ENCODE measurements at places on chromosomes 5 and 9. TPM values are rescaled to one million over a fixed set of nuclear protein-coding genes. Genes with fewer than 3 reads are reported as not detected.

Gene SH2D3C
- total RNA-seq: 77.8 TPM

Gene PCDH12
- total RNA-seq: 60.9 TPM

- DNase-seq: no peak
Observed at GRCh38 chr9:468766-469426, 254.2 kb downstream of the DOCK8 start.

GRCh38 chr5:148620696-148621095 is 33.6 kb downstream of the HTR4 start:
- DNase-seq: no peak

Gene SH3TC2
- 60.6 TPM for total RNA-seq

Gene MARCHF6
- total RNA-seq: 63.8 TPM

DNA sequence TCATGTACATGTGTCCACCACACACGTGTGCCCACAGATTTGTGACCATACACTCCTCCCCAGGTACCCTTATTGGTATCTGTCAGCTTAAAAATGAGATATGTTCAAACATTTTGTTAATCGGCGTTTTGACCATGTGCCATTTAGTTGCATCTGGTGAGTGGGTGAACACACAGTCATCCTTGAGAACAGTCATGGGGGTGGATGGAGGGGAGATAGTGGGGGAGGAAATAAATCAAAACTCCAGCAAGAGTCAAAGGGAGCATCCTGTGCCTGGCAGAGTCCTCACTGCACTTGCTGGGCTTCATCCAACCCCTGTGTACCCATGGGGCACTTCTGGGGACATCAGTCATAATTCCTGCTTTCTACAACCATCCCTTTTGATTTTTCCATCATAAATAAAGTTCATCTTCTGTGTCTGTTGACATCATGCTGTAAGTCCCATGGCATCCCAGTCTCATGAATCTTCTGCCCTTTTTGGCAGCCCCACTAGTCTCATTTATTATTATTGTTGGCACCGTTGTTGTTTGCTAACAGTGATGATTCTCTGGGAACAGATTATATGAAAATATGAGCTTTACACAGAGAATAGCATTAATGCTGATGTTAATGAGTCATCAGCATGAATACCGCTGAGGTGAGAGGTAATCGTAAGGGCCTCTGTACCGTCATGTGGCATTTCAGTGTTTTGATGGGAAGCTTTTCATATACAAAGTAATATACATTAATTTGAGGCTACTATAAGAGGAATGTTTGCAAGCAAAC is 24.4 kb upstream of the CLK4 start:
- peak; percentile 16 for DNase-seq

- DNase-seq: peak; percentile 85
Observed at GRCh38 chr9:85610074-85610860, 131.5 kb downstream of the AGTPBP1 start.

GRCh38 chr9:90365666-90366065 is 277.0 kb downstream of the DIRAS2 start:
- no peak for DNase-seq

- no peak for DNase-seq
Observed at GRCh38 chr5:68515514-68515913, 300.0 kb downstream of the PIK3R1 start.

Gene MUSK
- total RNA-seq: not detected

- peak; percentile 76 for DNase-seq
Observed at GRCh38 chr9:77876091-77876490, 155.5 kb downstream of the GNAQ start.

Gene PTGER4
- 23.5 TPM for total RNA-seq

DNA sequence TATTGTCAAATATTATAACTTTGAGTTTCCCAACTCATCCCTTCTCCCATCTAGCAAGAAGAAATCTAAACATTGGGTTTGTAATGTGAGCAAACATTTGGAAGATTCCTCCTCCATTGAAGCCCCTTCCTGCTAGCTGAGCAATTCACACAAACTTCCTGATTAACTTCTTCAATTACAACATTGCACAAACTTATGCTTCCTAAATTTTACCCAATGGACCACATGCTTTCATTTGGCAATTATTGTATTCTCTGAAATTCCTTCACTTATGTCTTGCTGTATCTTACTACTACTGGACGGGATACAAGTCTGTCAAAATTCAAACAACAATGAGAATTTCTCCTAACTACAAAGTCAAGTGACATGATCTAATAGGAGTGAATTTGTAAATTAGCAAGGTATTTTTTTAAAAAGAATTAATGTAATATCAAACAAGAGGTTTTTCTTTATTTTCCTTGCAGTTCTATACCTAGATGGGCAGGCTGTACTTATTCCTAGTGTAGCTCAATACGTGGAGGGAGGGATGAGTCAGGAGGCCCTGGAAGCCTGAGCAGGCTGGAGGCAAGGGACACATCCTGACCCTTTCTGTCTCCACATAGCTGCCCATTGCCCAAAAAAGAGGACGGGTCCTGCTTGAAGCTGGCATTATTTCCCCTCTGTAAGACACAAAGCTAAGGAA is 11.8 kb upstream of the IFNW1 start:
- no peak for DNase-seq

DNA sequence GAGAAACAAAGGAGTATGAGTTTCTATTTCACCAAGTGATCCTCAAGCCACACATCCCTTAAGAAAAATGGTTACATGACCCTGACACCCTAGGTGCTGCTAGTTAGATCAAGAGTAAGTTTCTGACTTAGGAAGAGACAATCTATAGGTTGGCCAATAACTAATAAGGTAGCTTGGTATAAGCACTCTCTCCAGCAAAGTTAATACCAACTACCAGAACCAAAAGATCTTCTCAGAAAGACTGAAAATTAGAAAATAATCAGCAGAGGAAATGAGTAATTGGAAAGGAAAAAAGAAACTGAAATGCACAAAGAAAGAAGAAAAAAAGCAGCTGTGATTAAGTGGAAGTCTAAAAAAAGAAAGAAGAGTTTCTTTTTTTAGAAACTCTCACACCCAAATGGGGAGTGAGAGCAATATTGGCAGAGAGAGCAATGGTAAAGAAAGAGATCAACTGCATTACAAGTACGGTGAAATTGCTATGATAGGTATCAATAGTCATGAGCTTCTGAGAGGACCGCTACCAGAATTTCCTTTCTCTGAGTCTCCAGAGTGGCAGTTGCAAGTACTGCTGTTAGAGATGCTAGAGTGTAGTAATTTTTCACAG is 195.5 kb downstream of the TMEM167A start:
- no peak for DNase-seq

DNA sequence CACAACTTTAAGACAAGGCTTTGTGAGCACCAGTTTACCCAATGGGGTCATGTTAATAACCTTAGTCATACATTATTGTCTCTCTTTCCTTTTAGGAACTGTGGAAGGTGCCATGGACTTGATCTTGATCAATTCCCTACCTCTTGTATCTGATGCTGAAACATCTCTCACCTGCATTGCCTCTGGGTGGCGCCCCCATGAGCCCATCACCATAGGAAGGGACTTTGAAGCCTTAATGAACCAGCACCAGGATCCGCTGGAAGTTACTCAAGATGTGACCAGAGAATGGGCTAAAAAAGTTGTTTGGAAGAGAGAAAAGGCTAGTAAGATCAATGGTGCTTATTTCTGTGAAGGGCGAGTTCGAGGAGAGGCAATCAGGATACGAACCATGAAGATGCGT is 48.7 kb downstream of the TEK start:
- no peak for DNase-seq

Gene ODF2
- total RNA-seq: 44.2 TPM

- no peak for DNase-seq
Observed at GRCh38 chr5:14296533-14297331, 153.6 kb downstream of the TRIO start.

Gene PTGDS
- 0.60 TPM for total RNA-seq

GRCh38 chr5:66828046-66828547 is 231.9 kb downstream of the MAST4 start:
- no peak for DNase-seq

DNA sequence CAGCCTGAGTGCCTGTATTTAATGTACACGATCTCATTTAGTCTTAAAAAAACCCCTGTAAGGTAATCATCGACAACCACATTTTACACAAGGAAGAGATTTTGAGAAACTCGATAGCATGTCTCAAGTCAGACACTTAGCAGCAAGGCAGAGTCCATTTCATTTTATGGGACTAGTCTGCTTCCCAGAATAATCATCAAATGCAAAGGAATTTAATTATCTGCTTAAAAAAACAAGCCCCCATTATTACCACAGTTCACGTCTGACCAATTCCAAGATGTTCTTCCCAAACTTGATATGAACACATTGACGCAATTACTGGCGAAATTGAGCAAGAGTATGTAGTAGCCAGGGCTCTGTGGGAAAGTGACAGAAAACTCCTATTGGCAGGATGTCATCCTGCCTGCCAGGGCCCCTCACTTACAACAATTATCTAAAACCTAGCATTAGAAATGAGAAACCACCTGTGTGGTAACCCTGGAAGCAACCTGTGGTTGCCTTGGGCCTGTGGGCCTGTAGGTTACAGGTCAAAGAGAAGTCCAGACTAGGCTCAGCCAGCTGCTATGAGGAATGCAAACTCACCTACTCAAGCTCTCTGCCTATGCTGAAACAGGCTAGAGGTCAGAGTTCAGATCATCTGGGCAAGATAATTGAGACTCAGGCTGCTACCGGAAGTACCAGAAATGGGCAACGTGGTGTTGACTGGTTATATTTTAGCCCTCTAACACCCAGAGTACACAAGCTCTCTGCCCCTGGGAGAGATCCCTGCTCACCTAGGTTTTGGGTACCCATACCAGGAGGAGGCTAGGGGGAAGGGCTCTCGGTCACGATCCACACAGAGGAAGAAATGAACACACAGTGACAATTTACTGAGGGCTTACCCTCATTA is 1.6 kb downstream of the B4GALT1 start:
- DNase-seq: peak; percentile 41

- DNase-seq: no peak
Observed at GRCh38 chr9:129010267-129010975, 17.7 kb downstream of the SH3GLB2 start.

DNA sequence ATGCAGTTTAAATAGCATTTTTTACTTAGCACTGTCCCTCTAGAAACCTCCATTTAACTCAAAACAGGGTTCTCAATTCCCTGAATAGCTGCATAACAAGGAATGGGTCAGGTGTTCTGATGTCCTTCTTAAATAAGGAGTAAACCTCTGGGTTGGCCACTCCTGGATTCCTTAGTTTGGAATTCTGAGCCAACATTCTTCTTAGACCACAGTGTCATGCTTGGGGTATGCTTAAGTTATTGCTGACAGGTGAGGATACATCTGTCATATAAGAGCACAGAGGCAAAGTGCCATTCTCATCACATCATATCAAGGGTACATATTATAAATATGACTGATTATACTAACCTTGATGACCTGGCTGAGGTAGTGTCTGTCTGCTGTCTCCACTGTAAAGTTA is 179.9 kb upstream of the SEMA6A start:
- DNase-seq: no peak

DNA sequence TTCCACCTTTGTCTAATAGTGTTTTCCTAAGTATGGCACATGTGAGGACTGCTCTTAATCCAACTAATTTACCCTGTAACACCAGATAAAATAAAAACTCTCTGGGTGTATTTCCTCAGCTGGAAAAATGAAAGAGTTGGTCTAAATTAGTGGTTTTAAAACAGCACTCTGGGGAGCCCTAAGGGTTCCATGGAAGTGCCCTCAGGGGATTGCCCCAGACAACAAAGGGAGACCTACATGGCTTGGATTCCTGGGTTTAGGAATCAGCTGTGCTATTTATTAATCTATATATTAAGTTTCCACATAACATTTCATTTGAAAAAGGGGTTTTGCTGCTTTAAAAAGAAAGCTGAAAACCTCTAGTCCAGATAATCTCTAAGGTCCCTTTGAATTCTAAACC is 20.2 kb downstream of the ADAMTS6 start:
- DNase-seq: no peak

DNA sequence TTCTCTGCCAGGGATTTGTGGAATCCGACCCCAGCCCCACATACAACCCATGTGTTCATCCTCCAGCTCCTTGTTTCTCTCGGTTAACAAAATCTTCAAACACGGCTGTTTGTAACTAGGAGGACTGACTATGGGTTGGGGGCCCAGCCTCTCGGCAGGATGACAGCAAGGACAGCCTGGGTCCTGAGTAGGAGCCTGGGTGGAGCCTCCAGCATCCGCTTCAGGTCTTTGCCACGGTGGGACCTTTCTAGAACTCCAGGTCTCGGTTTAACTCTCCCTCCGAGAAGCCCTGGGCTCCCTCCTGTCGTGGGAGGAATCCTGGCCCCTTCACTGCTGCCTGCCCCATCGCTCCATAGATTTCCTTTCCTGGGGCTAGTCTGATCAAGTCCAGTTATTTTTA is 248.5 kb downstream of the PBX3 start:
- no peak for DNase-seq

Gene SELENOP
- total RNA-seq: 79.4 TPM

DNA sequence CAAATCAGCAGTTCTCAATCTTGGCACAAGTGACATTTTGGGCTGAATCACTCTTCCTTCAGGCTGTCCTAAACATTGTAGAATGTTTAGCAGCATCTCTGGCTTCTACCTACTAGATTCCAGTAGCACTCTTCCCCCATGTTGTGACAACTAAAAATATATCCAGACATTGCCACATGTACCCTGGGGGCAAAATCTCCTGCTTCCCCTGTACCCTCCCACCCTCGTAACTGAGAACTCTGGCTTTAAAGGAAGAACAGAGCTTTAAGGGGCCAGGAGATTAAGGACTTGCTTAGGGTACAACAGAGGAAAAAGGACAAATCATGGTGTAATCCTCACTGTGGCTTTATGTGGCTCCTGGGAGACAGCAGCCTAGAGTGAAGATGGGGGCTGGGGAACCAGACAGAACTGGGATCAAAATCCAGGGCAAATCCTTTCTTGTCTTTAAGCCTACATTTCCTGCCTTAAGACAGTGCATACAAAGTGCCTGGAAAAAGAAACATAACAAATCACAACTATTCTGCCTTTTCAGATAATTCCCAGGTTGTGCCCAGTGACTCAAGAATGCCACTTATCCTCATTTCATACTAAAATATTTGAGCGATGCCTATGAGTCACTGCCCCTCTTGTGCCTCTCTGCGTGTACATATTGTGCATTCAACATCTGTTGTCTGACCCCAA is 109.3 kb downstream of the DAPK1 start:
- peak; percentile 77 for DNase-seq

- DNase-seq: peak; percentile 17
Observed at GRCh38 chr9:93567271-93567959, 9.0 kb upstream of the PHF2 start.

Gene FCN2
- not detected for total RNA-seq

- no peak for DNase-seq
Observed at GRCh38 chr5:159874263-159874662, 42.0 kb upstream of the ADRA1B start.

Gene AGXT2
- not detected for total RNA-seq

DNA sequence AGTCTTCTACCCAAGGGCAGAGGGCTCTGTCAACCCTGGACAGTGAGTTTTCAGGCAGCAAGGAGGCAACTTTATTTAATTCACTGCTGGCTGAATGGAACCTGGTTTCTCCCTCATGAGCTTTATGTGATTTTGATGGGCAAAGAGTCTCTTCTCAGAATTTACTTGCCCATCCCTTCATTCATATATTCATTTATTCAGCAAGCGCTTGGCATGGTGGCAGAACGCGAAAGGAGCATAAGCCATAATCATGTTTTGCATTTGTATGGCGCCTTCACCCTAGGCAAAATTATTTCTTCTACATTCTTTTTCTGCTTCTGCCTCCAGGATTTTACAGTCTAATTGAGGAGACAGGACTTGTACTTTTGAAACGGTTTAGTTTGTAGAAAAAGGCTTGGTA is 8.0 kb downstream of the DELE1 start:
- no peak for DNase-seq

Gene SERF1B
- 29.3 TPM for total RNA-seq
